Body of pancreas (tissue), 4 donors: ENCODE measurements at places on chromosomes 7 and 10. TPM values are rescaled to one million over a fixed set of nuclear protein-coding genes. Genes with fewer than 3 reads are reported as not detected.

DNA sequence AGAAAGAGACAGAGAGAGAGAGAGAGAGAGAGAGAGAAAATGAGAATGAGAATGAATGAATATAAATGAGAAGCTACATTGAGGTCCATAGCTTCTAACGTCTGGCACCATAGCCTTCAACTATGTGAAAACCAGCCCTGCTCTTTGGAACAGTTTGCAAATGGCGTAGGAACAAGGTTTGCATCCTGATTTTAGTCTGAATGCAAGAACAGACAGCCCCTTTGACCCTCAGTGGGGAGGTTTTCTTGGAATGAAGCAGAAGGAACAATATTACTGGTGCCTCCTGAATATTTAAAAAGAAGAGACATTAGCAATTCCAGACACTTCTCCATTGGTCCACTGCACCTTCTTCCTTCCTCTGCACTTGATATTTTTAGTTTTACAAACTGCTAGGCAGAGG is 23.0 kb downstream of the LHPP start:
- H3K36me3 ChIP-seq: no peaks in the 10 kb centered on the region
- H3K4me3 ChIP-seq: no peak overlapping the region
- no peaks in the 10 kb centered on the region for H3K4me1 ChIP-seq
- DNase-seq: no peak

- no peak overlapping the region for H3K4me3 ChIP-seq
- no peak for DNase-seq
- H3K27ac ChIP-seq: no peak overlapping the region
- no peaks in the 10 kb centered on the region for H3K27me3 ChIP-seq
These were observed 7.8 kb upstream of the HERC4 start for GRCh38 chr10:68082872-68083271.

- no peaks in the 10 kb centered on the region for H3K27me3 ChIP-seq
- H3K4me3 ChIP-seq: no peak overlapping the region
- no peaks in the 10 kb centered on the region for H3K4me1 ChIP-seq
- DNase-seq: no peak
These were observed 983.0 kb downstream of the SORCS1 start for GRCh38 chr10:106181501-106181900.

DNA sequence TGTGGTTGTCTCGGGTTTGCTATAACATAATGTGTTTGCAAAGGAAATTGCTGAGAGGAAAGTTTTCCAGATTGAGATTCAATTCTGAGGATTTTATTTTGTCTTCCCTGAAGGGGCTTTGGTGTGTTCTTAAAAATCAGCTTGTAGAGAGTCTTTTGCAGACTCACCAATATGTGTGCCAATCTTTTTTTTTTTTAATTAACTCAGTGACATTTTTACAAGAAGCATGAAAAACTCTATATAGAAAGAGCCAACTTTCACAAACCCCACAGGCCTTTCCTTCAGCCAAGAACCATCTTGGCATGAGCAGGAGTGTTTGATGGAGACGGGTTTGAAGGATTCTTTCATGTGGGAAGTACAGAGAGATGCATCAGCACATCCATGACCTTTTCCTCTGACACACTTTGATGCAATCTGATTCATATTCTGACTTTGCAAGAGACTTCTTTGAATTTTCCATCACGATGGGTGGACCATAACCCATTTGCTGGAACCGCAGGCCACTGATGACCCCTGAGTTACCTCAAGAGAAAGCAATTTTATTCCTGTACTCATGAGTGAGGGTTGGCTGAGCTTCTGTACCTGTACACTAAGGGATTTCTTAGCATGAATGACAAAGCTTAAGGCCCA is 892.6 kb downstream of the XPNPEP1 start:
- H3K27ac ChIP-seq: no peak overlapping the region
- no peak for DNase-seq
- H3K4me1 ChIP-seq: no peaks in the 10 kb centered on the region
- H3K36me3 ChIP-seq: no peaks in the 10 kb centered on the region

GRCh38 chr7:158676171-158676840 is 28.3 kb downstream of the NCAPG2 start:
- no peak overlapping the region for H3K4me3 ChIP-seq
- no peaks in the 10 kb centered on the region for H3K27me3 ChIP-seq
- H3K36me3 ChIP-seq: no peaks in the 10 kb centered on the region
- no peak overlapping the region for H3K27ac ChIP-seq
- DNase-seq: no peak

DNA sequence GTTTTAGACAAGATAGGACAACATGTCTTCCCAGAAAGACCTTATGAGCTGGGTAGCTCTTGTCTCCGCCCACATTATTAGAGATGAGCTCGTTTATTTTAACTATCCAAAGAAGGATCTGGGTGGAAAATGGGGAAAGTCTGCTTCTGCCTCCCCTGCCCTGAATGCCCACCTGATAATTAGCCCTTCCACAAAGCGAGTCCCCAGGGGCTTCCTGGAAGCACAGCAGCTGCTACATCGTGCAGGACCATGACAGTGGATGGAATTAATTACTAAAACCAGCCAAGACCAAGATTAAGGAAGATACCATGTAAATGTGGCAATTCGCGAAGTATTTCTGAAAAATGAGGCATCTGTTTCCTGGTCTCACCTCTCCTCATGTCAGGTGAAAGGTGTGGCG is 374.4 kb downstream of the PAXIP1 start:
- H3K27me3 ChIP-seq: peaks cover 8% of the 10 kb centered on the region
- DNase-seq: no peak
- H3K4me3 ChIP-seq: no peak overlapping the region
- no peaks in the 10 kb centered on the region for H3K36me3 ChIP-seq

GRCh38 chr10:60098677-60099601 is 192.6 kb upstream of the CCDC6 start:
- H3K27ac ChIP-seq: no peak overlapping the region
- H3K4me1 ChIP-seq: no peaks in the 10 kb centered on the region
- no peak overlapping the region for H3K4me3 ChIP-seq
- no peaks in the 10 kb centered on the region for H3K36me3 ChIP-seq
- no peaks in the 10 kb centered on the region for H3K27me3 ChIP-seq

Gene CHST3
- 8.6 TPM for total RNA-seq

Gene ZPBP
- total RNA-seq: not detected

Gene GPER1
- total RNA-seq: not detected

Gene ABCB4
- total RNA-seq: not detected

Gene CUBN
- total RNA-seq: 3.6 TPM
